ENCODE measurements at places on chromosomes 3 and 15.

DNA sequence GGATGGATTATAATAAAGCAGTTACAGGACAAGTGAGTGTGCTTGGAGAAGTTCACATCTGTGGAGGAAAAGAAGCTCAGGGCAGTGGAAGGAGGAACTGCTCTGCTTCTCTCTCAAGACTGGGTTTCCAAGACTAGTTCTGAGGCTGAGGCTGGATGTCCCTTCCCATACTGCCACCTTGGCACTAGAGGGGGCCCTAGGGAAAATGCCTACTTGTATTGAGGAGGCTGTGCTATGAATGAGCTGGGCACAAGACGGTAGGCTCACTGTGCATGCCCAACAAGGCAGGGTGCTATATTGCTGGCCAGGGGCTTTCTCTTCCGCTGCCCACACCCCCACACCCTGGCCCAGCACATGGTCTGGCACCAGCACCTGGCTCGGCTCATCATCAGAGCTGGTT lies 65.2 kb downstream of the SLCO2A1 start:
- no peak for DNase-seq

DNA sequence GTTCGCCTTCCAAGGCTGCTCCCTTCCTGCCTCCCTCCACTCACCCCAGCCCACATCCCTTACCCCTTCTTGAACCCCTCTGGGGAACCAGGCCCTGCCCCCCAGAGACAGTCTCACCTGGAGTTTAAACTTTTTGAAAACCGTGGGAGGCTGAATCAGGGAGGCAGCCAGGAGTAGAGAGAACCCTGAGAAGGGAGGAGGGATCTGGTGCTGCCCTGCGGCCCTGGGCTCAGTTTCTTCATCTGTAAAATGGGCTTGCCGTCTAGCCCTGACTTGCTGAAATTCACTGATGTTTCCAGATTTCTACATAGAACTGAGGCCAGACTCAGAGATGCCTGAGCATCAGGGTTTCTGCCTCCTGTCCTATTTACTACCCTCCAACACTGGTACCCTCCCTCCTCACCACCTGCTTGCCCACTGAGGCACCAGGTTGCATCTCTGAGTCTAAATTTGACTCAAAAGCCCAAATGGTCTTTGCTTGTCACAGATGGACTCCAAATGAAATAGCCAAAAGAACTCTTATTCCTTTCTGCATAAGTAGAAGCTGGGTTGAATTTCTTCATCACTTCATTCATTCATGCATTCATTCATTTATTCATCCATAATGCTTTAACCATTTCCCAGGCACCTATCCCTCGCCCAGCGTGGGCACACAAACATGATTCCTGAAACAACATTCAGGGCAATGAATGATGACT lies 11.9 kb upstream of the STRA6 start:
- no peak for DNase-seq

DNA sequence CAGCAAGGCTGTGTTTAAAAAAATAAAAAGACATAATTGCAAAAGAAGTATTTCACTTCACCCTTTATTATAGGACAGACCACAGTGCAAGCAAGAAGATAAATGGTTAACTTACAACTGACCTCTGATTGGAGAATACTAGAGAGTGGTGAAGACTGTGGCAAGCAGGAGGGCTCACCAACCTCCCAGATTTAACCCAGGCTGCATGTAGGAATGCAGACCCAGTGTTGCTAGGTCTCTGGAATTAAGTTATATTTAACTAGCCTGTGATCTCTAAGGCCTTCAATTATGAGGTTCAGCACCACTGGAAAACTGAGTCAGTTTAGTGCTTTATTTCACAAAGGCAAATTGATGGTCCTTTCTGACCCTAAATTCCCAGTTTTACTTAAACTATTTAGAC lies 436.6 kb downstream of the LPP start:
- no peak for DNase-seq

DNA sequence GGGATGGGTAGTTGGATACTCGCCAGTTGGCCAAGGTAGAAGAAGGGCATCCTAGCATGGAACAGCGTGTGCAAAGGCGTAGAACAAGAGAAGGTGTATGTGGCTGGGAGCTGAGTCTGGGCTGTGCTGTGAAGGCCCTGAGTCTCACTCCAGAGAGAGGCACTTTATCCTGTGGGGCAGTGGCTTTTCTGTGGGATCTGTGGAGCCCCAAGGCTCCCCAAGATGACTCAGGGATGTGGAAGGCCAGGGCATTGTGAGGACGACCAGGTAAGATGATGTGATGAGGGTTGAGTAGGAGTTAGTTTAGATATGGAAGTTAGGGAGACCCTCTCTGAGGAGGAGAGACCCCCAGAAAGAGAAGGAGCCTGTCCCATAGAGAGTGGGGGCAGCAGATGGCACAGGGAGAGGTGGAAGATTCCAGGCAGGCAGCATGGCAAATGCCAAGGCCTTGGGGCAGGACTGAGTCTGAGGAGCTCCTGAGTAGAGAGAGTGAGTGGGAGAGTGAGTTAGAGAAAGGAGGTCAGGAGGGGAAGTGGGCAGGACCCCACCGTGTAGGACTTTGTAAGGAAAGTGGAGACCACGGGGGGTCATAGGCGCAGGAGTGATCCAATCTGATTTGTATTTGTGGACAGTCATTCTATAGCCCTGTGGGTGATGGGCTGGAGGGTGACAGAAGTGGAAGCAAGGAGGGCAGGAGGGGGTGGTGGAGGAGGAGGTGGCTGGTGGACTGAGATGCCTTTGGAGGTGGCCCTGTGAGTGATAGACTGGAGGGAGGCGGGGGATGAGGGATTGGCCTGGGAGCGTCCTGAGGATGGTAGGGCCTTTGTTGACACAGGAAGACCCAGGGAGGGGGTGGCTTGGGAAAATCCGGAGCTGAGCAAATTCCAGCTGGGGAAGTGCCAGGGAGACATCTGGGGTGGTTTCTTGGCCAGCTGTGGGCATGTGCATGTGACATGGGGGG lies 50.3 kb downstream of the FBLN2 start:
- no peak for DNase-seq

- no peak for DNase-seq
Measured at GRCh38 chr3:31025541-31025940, 131.1 kb upstream of the GADL1 start.

Data from psoas muscle (tissue), 8 donors.